ENCODE measurements at places on chromosomes 5 and 9.
A peak's percentile ranks its signal among the peaks of the same experiment; 100 is the strongest.

GRCh38 chr9:115804206-115804605 is 349.4 kb upstream of the PAPPA start:
- DNase-seq: no peak

- DNase-seq: no peak
Measured at GRCh38 chr9:80440724-80441123, 869.0 kb downstream of the TLE4 start.

DNA sequence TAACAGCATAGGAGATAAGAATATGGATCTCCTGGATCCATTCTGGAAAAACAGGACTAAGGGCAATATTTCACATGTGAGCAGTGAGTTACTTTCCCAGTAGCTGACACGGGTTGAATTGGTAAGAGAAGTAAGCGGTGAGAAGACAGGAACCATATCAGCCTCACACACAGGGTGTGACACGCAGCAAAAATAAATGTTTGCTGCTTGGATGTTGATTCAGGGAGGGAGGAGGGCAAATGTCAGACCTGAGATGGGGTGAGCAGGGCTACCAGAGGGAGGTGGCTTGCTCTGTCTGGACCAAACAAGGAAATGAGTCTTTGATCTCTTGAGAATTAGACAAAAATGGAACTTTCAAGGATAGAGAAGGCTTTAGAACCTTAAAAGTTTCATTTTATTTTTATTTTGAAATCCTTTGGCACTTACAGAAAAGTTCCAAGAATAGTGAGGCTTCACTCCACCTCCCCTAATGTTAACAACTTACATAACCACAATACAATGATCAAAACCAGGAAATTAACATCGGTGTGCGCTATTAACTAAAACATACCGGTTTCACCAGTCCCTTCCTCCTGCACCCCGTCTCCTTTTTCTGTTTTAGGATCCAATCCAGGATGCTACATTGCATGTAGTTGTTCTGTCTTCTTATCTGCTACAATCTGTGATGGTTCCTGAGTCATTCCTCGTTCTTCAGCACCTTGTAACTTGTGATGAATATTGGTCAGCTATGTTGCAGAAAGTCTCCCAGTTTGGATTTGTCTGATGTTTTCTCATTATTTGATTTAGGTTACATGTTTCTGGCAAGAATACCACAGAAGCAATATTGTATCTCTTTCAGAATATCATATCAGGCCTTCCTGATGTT is 20.5 kb upstream of the ARHGEF28 start:
- DNase-seq: no peak

DNA sequence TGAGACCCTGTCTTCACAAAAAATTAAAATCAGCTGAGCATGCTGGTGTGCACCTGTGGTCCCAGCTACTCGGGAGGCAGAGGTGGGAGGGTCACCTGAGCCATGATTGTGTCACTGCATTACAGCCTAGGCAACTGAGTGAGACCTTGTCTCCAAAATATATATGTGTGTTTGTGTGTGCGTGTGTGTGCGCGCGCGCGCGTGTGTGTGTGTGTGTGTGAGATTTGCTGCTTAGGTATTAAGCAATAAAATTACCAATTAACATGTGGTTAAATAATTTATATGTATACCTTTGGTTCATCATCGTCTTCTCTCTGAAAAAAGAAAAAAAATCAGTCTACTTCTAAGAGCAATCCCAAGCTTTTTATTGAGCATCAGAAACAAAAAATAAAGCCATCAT is 86.0 kb upstream of the FSD1L start:
- no peak for DNase-seq

DNA sequence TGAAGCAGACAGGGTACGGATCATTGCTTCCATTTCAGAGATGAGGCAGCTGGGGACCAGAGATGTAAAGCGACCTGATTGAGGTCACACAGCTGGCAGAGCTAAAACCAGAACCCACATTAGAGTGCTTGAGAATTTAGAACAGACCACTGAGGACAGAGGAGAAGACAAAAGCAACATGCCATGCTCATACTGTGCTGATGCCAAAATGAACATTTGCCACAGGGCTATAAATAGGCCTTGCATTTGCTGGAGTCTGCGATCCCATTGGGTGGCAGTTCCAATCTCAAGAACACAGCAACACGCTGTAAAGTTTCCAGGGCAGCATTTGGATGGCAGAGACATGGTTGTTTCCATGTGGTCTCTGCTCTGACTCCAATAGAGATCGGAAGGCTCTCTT is 222.4 kb upstream of the TBC1D2 start:
- DNase-seq: no peak

DNA sequence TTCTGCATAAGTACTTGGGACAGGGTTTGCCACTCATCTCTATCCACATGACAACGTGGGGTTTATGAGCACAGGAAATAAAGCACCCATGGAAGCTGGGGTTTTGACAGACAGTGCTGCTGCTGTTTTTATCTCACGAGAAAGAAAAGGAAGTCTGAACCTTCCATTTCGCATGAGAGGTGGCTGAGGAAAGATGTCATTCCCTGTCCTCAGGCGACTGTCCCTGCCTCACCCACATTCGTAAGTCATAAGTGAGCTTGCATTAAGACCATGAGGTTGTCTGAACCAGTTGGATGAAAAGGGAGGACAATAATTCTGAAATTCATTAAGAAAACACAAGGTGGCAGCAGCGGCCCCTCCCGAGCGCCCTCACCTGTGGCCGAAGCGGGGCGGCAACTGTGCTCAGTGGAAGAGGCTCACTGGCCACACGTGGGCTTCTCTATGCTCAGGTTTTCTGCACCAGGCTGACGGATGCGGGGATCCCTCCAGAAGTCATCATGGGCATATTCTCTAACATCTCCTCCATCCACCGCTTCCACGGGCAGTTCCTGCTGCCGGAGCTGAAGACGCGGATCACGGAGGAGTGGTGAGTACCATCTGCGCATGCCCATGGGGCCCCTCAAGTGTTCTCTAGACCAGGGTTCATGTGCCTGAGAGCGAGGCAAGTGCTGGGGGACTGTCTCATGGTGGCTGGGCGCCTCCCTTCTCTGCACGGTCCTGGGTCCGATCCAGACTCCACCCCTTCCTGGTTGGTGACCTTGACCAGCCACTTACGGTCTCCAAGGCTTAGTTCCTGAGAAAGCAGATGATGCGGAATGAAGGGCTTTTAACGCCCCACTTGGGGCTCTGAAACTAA is 54.7 kb upstream of the SUSD3 start:
- peak; percentile 30 for DNase-seq

GRCh38 chr5:111165058-111165457 is 59.1 kb upstream of the CAMK4 start:
- DNase-seq: no peak

- DNase-seq: peak; percentile 9
Measured at GRCh38 chr5:155434681-155435080, 421.1 kb downstream of the KIF4B start.

- no peak for DNase-seq
Measured at GRCh38 chr9:115254287-115255180, 136.6 kb upstream of the TNC start.

DNA sequence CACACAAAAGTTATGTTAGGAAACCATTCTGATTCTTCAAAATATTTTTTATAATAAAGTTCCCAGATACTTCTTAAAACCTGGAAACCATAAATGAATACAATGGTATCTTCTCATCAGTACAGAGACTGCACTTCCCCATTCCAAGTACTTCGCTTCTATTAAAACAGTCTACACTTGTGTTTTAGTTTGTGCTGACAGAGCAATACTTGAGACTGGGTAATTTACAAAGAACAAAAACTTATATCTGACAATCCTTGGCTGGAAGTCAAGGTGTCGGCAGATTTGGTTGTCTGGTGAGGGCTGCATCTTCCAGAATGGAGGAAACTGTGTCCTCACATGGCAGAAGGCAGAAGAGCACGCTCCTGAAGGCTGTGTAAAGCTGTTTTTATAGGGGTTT is 70.1 kb downstream of the RFX3 start:
- DNase-seq: no peak
